ENCODE measurements at places on chromosomes 7 and 10. TPM values are rescaled to one million over a fixed set of nuclear protein-coding genes. Genes with fewer than 3 reads are reported as not detected.

- no peak for ATAC-seq
Measured at GRCh38 chr10:69044546-69044945, 43.4 kb upstream of the SRGN start.

DNA sequence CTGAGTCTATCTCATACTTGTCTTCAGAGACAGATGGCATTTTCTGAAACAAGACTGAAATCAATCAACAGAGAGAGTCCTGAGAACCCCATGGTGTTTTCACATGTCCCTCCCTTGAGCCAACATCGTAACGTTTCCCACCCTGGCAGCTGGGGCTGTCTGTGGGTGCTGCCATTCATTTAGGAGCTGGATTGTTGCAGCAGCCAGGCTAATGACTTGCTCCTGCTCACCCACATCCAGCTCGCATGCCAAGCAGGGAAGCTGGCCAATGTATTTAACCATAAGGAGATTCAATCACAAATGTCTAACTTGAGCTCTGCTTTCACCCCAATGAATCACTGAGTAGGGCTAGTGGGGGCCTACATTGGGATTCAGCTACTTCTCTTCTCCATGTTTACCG is 146.1 kb downstream of the ADRA2A start:
- ATAC-seq, result no peak

GRCh38 chr7:122212754-122213153 is 68.7 kb upstream of the AASS start:
- no peak for ATAC-seq

The TSPAN15 gene
- 51.9 TPM for total RNA-seq

DNA sequence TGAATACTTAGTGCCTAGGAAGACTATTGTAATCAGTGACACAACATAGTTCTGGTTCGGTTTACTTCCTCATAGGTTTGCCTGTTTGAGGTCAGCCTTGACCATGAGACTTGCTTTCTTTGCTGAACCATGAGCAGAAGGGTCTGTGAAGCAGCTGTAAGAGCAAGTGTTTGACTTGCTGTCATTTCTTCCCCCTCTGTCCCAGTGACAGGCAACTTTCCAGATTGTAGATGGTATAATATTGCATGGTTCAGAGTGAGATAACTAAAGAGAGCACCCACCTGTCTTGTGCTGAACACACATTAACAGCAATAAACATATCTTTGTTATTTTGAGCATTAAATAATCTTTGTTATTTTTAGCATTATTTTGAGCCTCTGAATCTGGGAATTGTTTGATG is 9.3 kb upstream of the RTKN2 start:
- ATAC-seq, result no peak

- ATAC-seq, result no peak
Measured at GRCh38 chr10:107085665-107086525, 78.6 kb downstream of the SORCS1 start.

DNA sequence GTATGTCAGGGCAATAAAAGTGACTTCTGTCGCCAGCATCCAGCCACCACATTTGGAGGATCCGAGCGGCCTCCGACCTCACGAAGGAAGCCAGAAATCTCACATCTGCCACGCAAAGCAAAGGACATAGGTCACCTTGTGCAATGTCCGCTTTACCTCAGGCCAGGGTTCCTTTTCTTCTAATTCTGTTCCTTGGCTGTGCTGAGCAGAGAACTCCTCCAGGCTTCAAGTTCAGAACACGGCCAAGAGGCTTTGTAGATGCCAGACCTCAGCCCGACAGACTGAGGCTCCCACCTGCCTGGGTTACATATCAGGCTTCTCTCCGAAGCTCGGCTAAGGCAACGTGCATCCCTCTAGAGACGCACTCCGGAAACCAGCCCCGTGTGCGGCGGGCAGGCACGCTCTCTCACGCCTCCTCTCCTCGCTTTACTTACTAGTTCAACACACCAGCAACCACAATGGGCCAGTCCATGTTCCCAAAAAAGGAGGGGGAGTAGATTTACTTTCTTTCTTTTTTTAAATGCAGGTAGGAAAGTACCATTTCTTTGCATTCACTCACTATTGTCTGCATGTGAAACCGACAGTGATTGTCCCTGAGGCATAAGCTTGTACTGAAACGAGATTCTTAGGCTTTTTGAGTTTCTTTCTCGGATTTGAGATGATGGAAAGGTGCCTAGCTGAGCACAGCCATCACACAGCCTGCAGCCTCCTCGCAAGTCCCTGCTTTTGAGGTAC is 122.4 kb upstream of the AFAP1L2 start:
- ATAC-seq, result peak; percentile 92

GRCh38 chr10:66180581-66181318 is 745.1 kb upstream of the LRRTM3 start:
- no peak for ATAC-seq

DNA sequence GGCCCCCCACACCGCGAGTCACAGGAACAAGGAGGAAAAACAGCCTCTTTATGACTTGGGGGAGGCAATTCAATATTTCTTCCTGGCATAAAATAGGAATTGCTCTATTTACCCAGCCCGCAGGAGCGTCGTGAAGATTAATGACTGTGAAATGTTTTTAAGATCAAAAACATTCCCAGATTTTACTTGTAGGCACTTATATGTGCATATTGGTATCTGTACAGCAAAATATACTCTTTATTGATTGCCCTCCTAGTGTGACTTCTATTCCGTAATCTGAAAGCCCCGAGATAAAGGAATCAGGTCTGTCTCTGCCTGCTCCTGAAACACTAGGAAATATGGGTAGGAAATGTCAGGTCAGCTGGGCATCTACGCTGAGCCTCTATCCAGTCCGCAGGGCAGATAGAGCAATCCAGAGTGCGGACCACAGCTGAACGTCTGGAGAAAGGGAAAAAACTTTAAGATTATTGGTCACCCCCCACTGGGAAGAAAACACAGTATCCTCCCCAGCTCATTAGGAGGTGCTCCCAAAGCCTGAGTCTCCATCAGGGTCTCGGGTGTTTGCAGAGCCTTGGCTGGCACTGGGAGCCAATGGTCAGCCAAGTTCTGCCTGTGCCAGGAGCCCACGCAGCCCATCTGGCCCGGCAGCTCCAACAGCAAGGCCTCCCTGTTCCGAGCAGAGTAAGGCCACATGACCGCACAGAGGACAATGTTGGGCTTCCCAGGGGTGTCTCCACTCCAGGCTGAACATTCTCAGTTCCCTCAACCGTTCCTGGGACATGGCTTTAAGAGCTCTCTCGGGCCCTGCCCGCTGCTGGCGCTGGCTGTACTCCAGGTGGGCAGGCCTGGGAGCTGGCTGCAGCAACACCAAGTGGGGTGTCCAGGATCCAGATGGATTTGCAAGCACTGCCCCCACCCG is 7.7 kb downstream of the CTBP2 start:
- ATAC-seq, result peak; percentile 37

The VGF gene
- total RNA-seq, result not detected

The NPFFR1 gene
- total RNA-seq, result not detected

The KLHDC10 gene
- total RNA-seq, result 17.0 TPM

The GIMAP4 gene
- 24.4 TPM for total RNA-seq

The EVX1 gene
- total RNA-seq, result not detected

The OR2A5 gene
- total RNA-seq, result not detected

- ATAC-seq, result no peak
Measured at GRCh38 chr10:36801660-36802059, 323.7 kb upstream of the ANKRD30A start.

The DHX32 gene
- total RNA-seq, result 25.5 TPM

The TLX1 gene
- not detected for total RNA-seq

DNA sequence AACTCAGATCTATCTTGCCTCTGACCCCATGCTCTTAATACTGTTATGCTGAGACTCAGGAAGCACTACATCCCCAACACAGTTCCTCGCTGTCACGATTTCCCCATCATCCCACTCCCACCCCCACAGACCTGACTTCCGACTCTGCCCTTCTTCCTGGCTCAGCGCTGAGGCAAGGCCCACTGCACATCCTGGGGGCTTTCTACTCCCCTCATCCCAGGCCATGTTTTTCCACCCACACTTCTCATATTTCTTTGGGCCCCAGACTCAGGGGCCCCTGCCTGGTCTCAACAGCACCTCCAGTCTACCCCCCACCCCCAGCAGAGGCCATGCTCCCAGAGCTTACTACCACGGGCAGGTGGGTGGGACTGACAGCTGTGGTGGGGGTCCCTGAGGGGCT is 7.7 kb upstream of the NDST2 start:
- no peak for ATAC-seq

DNA sequence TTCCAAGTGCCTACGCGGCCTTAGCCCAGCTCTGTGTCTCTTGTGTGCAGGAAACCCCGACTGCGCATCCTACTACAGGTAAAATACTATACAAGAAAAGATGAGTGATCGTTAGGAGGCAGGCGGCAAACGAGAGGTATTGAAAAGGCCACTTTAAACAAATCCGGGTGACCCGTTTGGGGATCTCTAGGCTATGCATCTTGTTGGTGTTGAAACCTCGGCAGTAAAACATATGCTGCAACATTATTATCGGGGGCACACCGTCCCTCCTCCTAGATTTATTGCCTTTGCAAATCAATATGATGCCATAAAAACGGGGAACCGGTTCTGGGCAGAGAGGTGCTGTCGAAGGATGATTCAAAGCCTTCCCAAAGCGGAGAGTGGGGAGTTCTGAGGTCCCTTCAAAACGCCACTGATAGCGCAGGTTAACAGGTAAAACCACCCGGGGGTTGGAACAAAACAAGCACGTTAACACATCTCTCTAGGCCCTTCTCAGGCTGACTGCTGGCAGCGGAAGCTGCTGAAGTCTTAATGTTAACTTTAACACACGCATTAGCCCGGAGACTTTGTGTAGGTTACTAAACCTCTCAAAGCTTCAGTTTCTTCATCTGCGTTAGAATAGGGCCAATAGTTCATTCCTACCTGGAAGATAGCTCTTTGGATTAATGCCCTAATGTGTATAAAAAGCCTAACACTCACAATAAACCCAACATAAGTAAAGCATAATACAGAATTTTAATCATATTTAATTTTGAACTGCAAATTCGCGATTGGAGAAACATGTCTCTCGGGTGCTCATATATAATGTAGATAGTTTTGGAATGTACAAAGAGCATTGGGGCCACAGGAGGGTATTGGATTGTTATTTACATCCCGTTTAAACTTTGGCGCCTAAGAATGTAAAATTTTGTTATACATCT is 2.6 kb upstream of the TBX20 start:
- no peak for ATAC-seq

- no peak for ATAC-seq
Measured at GRCh38 chr7:7923818-7924217, 44.8 kb upstream of the GLCCI1 start.

GRCh38 chr7:125278318-125278717 is 348.7 kb upstream of the POT1 start:
- ATAC-seq, result no peak

DNA sequence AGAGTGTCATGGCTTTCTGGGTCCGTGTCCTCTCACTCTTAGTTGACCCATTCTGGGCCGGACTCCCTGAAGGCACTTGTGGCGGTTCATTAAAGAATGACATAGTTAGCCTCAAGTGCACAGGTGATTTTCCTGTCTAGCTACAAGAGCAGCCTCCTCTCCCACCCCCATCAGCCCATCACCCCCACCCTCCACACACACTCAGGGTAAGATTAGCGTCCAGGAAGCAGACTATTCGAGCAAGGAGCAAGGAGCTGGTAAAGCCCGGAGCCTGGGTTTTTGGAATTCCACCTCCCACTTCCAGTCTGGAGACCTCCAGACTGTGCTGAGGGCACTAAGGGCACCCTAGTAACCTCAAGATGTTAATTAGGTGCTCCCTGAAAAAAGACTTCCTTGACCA is 39.5 kb downstream of the TACR2 start:
- ATAC-seq, result no peak

DNA sequence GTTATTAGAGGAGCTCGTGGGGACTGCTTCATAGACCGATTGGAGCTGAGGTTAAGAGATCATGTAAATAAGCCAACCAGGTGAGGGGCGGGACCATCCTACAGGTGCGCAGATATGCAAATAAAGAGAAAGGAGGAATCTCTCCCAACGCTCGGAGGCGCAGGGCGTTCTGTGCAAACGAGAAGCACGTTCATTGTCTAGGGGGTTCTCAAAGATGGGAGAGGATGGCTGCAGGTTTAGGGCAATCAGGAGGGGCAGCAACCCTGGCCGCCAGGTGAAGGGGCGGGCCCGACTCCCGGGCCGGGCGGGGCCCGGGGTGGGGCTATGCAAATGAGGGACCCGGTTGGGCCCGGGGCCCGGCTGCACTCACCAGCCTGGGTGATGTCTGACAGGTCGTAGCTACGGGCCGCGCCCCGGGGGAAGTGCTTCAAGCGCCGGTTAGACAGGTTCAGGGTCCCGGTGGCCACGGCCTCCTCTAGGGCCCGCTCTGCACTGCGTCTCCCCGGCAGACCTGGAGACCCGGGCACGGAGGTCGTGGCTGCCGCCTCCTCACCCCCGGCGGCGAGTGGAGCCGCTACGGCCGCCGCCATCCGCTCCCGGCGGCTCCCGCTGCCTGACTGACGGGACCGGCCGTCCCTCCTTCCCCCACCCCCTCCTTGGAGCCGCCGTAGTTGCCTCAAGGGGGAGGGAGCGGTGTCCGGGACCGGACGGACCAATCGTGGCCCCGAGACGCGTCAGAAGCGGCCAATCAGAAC is at the start of gene LRCH4:
LRCH4 (minus strand) TSS at position 619 of the 755 bp plus-strand sequence; CDS start at position 590, 29 bp downstream.
- ATAC-seq, result no peak

- ATAC-seq, result no peak
Measured at GRCh38 chr10:16192337-16192736, 244.5 kb upstream of the PTER start.

GRCh38 chr10:128398118-128398517 is 271.9 kb upstream of the MKI67 start:
- ATAC-seq, result no peak

GRCh38 chr7:130363026-130363847 is 17.1 kb upstream of the CPA1 start:
- ATAC-seq, result peak; percentile 40

- ATAC-seq, result no peak
Measured at GRCh38 chr10:123868038-123869019, 23.3 kb downstream of the CPXM2 start.

GRCh38 chr10:58050575-58050974 is 217.1 kb downstream of the IPMK start:
- no peak for ATAC-seq

DNA sequence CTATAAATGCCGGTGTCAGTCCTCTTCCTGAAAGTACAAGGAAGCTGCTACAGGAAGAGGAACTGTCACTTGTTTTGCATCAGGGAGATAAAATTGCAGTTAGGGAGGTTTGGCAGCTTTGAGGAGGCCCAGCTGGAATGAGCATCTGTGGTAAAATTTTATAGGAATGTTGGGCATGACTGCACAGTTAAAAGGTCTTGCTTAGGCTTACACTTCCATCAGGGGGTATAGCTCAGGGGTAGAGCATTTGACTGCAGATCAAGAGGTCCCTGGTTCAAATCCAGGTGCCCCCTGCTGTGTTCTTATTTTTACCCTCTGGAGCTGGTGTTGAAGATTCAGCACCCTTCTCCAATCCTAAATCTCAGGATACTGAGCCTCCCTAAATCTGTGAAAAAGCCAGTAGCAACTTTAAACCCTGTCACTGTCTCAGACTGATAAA is 65.9 kb downstream of the ZNF467 start:
- ATAC-seq, result no peak

GRCh38 chr10:3925184-3925583 is 140.2 kb upstream of the KLF6 start:
- no peak for ATAC-seq

DNA sequence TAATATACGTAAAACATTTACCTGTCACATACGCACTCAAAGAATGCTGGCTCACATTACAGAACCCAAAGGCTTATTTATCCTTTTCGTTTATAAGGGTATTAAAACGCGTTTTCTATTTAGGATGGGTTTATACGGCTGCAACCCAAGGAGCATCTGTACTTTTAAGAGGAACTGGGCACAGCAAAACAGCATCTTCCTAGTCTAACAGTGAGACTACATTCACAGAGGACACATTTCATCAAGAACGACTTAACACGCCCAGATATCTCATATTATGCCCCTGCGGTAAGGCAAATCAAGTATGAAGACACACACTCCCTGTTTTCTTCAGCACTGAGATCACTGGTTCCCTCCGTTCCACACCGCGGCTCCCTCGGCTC is 533 bp upstream of the DMTF1 start:
- no peak for ATAC-seq

Data from gastroesophageal sphincter (tissue), 4 donors.